ENCODE measurements at places on chromosomes 11 and 22. TPM values are rescaled to one million over a fixed set of nuclear protein-coding genes. Genes with fewer than 3 reads are reported as not detected.

- no peak for DNase-seq
Observed at GRCh38 chr22:23556026-23556620, 24.0 kb downstream of the IGLL1 start.

DNA sequence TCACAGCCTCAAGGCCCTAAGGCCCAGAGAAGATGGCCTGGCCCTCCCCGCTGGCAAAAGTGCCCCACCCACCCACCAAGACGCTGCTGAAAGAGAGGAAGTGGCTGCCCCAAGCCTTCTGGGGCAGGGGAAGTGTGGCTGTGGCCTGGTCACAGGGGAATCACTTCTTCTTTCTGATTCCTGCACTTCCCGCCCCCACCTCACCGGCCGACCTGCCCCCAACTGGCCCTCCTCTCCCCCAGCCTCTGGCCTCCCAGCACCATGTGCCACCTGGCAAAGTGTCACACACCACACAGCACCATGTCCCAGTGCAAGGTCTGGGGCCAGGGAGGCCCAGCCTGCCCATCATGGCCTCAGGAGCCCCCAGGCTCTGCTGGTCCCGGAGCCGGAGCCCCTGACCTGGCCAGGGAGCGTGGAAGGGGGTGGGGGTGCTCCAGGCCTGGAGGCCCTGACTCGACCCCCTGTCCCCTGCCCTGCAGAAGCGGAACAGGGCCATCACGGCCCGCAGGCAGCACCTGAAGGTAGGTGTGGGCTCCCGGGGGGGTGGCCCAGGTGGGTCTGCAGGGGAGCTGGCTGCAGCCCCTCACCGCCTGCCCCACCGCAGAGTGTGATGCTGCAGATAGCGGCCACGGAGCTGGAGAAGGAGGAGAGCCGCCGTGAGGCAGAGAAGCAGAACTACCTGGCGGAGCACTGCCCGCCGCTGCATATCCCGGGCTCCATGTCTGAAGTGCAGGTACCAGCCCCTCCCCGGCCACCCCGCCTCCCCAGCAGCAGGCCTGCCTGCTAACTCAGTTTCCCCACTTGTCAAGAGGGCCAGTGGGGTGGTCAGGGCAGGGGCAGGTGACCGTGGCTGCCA lies 1.4 kb downstream of the TNNI2 start:
- no peak for DNase-seq

DNA sequence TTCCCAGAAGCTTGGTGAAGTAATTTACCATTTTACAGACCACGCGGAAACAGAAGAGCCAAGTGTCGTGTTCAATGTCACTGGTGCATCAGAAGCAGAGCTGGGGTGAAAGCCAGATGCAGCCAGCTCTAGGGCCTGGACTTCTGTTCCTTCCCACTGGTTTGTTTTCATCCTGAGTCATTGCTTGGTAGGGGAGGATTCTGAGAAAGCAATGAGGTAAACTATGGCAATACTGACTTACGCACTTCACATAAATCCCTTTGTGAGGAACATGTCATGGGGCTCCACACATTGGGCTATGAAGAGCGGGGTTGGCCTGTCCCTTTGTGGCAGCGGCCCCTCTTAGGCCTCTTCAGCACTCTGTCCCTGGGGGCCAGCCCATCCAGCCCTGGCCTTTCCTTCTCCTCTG lies 52.4 kb upstream of the RBFOX2 start:
- DNase-seq: no peak

DNA sequence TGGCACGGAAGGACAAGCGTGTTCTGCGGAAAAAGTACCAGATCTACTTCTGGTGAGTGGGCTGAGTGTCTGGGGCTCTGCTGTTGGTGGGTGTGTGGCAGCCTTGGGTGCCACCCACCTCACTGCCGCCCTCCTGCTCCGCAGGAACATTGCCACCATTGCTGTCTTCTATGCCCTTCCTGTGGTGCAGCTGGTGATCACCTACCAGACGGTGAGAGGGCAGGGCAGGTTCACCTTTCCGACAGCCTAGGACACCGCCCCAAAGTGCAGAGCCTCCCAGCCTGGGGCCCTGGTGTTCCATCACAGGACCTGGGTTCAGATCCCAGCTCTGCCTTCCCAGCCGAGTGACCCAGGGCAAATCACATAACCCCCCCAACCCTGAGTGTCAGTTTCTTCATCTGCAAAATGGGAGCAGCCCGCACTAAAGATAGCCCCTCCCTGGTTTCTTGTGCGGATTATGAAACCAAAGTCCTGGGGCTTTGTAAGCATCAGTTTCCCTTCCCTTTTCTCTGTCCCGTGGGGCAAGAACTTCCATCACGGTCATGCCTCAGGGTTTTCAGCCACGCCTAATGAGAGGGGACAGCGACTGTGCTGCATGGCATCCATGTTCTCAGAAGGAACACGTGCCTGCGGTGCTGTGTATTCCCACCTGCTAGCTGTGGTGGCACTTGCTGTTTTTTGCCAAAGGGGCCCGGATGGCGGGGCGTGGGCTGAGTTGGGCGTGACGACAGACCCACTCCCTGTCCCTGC lies 9.8 kb upstream of the TAGLN start:
- DNase-seq: no peak

GRCh38 chr11:116984186-116984585 lies 114.0 kb downstream of the SIK3 start:
- no peak for DNase-seq

- no peak for DNase-seq
Observed at GRCh38 chr11:33060271-33060670, 20.9 kb downstream of the TCP11L1 start.

GRCh38 chr11:64908766-64909165 lies 8.2 kb downstream of the ATG2A start:
- DNase-seq: no peak

- no peak for DNase-seq
Observed at GRCh38 chr11:75386942-75387630, 12.2 kb upstream of the RPS3 start.

- DNase-seq: no peak
Observed at GRCh38 chr11:9210224-9210921, 54.8 kb downstream of the DENND5A start.

DNA sequence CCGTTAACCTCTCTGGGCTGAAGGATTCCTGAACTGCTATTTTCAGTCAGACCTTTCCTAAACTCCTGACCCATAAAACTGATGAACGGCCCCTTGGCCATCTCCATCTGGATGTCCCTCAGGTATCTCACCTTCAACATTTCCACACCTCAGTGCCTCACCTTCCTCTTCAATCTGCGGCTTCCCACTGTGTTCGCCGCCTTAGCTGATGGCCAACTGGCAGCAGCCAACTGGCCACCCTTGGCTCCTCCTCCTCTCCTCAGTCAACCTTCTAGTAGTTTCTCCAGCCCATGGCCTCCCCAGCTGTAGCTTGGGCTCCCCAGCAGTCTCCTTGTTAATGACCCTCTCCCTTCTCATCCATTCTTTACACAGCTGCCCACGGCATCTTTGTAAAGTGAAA lies 55.0 kb upstream of the PHOX2A start:
- DNase-seq: no peak

GRCh38 chr11:103636232-103636631 lies 400.2 kb upstream of the DDI1 start:
- no peak for DNase-seq

DNA sequence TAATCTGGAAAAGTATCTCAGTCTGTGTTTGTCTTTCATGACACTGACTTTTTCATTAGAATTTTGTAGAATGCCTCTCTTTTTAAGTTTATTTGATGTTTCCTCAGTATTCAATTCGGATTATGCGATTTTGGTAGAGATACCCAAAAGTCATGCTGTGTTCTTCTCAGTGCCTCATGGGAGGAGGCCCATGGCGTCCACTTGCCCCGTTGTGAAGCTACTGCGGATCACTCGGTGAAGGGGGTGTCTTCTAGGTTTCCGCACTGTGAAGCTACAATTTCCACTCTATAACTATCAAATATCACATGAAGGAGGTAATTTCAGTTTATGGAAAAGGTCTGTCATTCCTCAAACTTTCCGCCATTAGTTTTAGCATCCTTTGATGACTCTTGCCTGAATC lies 794.0 kb downstream of the TBC1D22A start:
- DNase-seq: no peak

- DNase-seq: no peak
Observed at GRCh38 chr11:55572548-55572947, 620 bp downstream of the OR4C16 start.

GRCh38 chr11:21447871-21448270 lies 745.0 kb upstream of the ANO5 start:
- DNase-seq: no peak

GRCh38 chr11:107482234-107482633 lies 24.6 kb upstream of the CWF19L2 start:
- no peak for DNase-seq

- no peak for DNase-seq
Observed at GRCh38 chr22:17792299-17792698, 18.0 kb upstream of the BID start.

GRCh38 chr22:38163844-38164550 lies 17.6 kb downstream of the PLA2G6 start:
- DNase-seq: no peak

GRCh38 chr22:42645938-42646568 lies 3.1 kb downstream of the CYB5R3 start:
- DNase-seq: no peak

DNA sequence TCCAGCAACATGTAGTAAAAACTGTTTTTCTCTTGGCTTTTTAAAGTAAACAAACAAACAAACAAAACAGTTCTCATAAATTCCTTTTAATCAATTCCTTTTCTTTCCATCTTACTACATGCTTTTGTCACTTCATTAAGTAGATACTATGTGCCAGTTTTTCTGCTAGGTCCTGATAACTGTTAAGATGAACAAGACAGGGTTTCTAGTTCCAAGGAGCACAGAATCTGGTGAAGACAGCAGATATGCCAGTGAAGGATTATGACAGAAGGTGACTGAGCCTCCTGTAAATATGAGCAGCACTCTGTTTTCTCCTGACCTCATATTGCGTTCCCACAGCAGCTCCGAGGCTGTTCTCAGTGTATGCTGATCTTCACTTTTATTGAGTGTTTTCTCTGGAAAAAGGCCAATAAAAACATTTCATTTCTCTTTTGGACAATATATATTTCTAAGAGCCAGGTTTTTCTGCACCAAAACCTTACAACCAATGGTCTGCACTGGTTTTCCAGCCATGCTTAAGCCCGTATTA lies 45.8 kb downstream of the HEPHL1 start:
- DNase-seq: no peak

The CECR2 gene
- not detected for total RNA-seq

The MYEOV gene
- not detected for total RNA-seq

The SOX10 gene
- not detected for total RNA-seq

The KBTBD4 gene
- 17.2 TPM for total RNA-seq

The LRRN4CL gene
- 0.17 TPM for total RNA-seq

The MMP8 gene
- not detected for total RNA-seq

The SSTR3 gene
- total RNA-seq: 10.2 TPM

The TREH gene
- not detected for total RNA-seq

The RAG2 gene
- total RNA-seq: not detected

Measured in activated CD4-positive, alpha-beta T cell treated with anti-CD3 and anti-CD28 coated beads, Interleukin-2, amount 10 ng/mL, durations not matched to agents 7 days and 5 days (primary cell).